ENCODE measurements at places on chromosomes 12 and 14.

DNA sequence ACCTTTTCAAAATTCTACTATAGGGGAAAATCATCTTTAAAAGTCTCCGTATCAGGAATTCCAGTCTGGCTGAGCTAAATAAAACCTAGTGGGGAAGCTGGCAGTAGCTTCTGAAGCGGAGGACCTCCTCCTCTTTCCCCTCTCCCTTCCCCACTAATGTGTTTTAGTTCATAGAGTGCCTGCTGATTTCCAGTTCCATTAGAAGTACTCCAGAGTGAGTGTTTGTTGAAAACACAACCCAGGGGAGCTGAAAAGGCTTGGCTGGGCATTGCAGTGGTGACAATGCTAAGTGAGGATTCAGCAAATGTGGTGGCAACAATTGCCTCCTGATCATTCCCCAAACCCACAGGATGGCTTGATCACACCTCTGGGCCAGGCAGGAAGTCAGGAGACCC, 144.2 kb upstream of the FRMD6 start:
- no peak for DNase-seq

GRCh38 chr12:53502331-53502730, 1.2 kb downstream of the TARBP2 start:
- no peak for DNase-seq

DNA sequence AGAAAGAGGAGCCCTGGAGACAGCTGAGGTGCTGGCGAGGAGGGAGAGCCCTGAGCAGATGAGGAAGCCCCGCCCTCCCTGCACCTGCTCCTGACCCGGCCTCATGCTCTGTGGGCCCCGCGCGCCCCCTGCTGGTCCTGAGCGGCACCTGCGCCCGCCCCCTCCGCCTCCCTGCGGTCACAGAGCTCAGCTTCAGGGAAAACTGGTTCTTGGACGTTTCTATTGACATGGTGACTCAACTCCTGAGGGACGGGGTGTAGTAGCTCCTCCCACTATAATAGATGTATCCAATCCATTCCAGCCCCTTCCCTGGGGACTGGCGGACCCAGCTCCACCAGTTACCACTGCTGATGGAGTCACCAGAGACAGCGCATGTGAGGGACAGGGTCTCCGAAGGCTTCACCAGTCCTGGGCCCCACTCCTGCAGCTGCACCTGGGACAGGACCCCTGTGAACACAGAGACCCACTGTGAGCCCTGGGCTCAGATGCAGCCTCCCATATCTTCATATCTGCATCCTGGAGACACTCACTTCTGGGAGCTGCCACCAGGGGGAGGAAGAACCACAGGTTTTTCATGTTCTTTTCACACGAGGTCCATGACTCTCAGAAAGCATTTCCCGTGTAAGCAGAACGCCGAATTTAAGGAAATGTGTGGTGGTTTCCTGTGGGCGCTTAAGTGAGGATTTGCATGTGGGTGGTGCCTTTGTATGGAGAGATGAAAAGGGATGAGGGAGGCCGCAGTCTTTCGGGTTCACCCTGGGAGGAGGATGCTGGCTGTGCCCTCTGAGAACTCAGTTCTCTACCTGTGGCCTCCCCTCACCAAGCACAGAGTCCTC, 1346.4 kb downstream of the TMEM121 start:
- DNase-seq: peak; percentile 92

DNA sequence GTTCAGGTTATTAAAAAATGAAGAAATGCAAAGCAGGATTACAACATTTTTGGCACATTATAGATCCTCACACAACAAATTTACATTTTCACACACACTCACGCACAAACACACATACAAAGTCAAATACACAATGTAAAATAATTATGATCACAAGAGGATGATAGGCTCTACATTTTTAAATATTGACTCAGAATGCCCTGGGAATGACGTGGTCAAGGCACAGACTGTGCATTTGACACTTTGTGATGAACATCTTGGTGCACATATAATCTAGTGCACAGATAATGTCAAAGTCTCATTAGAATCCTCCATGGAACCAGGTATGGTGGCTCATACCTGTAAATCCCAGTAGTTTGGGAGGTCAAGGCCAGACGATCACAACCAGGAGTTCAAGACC, 49.4 kb downstream of the DPF3 start:
- no peak for DNase-seq

- DNase-seq: no peak
These were observed 72.7 kb downstream of the ESR2 start for GRCh38 chr14:64221391-64222003.
